T-helper 2 cell (primary cell): ENCODE measurements at places on chromosomes 7 and 10.

DNA sequence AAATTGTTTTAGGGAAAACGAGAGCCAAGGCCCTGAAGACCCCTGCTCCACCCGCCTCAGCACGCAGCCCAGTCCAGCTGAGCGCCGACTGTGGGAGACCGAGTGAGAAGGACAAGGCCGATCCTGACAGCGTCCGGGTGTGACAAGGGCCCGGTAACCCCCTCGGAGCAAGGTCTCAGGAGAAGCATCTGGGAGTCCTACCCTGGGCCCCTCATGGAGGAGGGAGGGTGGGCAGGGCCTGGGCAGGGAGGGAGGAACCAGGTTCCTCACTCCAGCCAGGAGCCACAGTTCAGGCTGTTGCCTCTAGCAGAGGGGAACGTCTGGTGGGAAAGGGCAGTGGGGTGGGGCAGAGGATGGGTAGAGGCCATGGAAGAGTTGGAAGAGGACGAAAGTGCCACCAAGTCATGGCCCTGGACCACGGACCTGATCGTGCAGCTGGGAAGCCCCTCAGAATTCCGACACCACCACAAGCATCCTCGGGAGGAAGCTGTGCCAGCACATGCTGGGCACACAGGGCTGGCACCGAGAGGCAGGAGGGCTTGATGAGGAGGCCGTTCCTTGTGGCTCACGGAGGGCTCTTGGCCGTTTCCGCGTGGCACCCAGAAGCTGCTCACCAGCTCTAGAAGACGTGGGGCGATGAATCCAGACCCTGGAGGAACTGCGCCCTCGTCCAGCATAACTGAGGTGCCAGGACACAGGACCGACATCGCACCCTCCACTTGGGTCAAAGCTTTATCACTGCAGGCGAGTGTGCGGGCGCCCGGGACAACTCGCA lies 2.2 kb upstream of the KNDC1 start:
- no peak for DNase-seq

GRCh38 chr7:121398246-121398645 lies 2.1 kb upstream of the FAM3C start:
- no peak for DNase-seq

GRCh38 chr10:16761300-16761699 lies 55.9 kb downstream of the RSU1 start:
- no peak for DNase-seq

DNA sequence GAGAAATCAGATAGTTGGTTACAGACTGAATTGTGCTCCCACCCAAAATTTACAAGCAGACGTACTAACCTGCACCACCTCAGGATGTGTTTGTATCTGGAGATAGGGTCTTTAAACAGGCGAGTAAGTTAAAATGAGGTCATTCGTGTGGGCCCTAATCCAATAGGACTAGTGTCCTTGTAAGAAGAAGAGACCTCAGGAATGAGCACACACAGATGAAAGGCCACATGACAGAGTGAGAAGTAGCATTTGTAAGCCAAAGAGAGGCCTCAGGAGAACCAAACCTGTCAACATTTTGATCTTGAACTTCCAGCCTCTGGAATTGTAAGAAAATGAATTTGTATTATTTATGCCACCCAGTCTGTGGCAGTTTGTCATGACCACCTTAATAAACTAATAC lies 149.5 kb upstream of the VWC2 start:
- no peak for DNase-seq

- DNase-seq: no peak
These were observed 6.9 kb upstream of the SFRP5 start for GRCh38 chr10:97778452-97779302.

DNA sequence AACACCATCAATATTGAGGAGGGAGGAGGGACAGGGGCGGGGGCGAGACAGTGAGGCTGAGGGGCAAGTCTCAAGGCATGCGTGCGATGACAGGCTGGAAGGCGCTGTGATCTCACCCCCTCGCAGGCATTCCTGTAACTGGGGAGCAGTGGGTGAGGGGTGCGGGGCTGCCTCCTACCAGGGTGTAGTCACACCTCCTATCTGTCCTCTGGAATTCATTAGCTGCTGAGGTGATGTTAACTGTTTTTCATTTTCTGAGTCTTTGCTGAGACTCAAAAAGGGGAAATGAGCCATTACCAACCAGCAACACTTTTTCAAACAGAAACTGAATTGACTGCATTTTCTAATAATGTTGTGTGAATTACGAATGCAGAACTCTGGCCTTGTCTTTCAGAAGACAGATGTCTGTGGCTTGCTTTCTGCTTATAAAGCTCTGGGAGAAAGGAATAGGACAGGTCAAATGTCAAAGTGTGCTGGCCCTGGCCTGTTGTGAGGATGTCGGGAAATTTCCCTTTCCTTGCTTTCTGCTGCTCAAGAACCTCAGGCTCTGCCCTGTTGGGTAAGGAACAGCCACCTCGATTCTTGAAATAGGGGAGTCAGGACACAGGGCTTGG lies 23.7 kb upstream of the CDH23 start:
- DNase-seq: no peak

GRCh38 chr7:36663481-36663880 lies 60.8 kb downstream of the AOAH start:
- no peak for DNase-seq

GRCh38 chr7:149680331-149681025 lies 92.9 kb downstream of the ZNF467 start:
- no peak for DNase-seq

GRCh38 chr7:30469303-30469702 lies 9.3 kb downstream of the NOD1 start:
- DNase-seq: no peak

DNA sequence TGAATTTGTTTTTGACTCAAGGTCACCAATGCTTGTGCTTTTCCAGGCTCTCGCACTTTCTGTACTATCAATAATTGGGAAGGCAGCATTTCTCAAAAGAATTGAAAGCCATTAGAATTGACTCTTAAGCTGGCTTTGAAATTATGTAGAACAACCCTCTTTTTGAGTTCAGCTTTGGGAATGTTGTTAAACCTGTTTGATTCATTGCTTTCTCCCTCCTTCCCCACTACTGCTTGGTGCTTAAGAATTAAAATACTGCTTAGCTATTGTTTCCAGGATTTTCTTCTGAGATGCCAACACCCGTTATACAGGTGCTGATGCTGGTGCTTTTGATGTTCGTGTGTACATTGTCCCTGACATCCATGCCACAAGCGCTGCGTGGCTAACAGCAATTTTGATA lies 15.5 kb upstream of the FZD8 start:
- no peak for DNase-seq

DNA sequence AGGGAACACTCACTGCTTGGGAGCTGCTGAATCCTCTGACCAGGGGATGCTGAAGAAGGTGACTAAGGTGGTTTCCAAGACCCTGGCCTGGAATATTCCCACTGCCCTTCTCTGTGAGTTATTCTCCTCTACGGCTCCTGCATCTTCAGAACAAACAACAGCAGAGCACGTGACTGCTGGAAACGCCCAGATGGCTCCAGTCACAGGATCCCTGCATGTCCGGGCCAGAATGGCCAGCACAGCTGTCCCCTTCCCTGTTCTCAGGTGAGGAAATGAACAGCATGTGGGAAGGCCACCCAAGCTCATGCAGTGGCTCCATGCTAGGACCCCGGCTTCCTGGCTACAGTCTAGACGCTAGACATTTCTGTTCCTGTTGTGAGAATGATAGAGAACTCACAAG lies 43.1 kb downstream of the GHRHR start:
- no peak for DNase-seq

- no peak for DNase-seq
These were observed 459 bp upstream of the FEZF1 start for GRCh38 chr7:122304996-122305421.

DNA sequence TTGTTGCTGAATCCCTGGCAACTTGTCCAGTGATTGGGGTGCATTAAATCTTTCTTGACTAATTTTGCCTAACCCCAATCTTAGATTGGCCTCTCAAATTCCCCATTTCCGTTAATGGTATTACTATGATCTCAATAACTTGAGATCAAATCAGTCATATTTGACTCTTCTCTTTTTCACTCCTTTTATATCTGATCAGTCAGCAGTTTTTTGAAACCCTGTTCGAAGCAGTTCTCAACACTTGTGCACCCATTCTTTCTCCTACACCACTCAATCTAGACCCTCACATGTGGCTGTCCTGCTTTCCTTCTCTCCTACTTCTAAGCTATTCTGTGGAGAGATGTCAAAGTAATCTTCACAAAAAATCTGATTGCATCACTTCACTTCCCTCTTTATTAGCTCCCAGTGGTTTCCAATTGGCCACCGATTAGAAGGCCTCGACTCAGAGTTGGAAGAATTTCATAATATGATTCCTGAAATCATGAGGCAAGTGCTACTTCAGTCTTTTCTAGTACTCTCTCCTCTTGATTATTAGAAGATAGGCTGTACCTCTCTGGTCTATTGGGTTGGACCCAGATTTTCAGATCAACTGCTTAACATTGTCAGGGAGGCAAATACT lies 128.9 kb downstream of the ZNF365 start:
- DNase-seq: no peak

DNA sequence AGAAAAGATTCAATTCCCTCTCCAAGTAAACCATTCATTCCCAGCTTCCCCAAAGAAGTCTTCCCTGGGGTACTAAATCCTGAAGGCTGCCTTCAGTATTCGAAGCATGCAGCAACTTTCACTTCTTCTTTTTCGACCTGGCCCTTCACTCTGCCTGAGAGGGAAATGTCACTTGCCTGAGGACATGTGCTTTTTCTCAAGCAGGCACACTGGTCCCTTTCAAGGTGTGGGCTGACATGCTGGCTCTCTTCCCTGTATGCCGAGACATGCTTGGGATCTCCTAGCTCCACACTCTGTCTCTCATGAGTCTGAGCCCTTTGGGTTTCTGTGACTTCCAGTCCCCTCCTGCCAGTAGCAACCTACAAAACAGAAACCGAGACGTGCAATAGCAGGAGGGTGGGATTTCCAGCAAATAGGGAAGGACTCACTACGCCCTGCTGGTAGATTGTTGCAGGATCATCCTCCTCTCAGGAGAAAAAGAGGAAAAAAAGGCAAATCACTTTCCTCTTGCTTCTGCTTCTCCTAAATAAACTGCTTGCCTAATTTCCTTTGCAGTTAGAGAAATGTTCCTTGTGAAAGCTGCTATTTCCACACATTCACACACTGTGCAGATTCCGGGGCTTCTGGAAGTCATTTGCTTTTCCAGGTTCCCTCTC lies 33.5 kb downstream of the FIGNL1 start:
- DNase-seq: no peak

- no peak for DNase-seq
These were observed 211.6 kb upstream of the NRP1 start for GRCh38 chr10:33546031-33546430.

DNA sequence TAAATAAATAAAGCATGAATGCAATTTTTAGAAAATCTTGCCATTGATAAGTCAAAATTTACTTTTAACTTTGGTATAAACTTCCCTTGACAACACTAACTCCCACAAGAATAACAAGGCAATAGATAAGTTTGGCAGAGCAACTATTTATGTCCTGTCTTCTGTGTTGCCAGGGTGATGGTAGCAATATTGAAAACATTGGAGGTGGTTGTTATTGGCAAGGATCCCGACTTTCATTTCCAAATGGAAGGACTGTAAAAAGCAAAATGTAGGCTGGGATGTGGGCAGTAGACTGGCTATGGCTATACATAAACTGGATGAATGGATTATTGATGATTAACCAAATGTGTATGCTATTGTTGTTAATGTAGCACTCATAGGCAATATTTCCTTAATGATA lies 134.9 kb upstream of the CACNA2D1 start:
- DNase-seq: no peak

DNA sequence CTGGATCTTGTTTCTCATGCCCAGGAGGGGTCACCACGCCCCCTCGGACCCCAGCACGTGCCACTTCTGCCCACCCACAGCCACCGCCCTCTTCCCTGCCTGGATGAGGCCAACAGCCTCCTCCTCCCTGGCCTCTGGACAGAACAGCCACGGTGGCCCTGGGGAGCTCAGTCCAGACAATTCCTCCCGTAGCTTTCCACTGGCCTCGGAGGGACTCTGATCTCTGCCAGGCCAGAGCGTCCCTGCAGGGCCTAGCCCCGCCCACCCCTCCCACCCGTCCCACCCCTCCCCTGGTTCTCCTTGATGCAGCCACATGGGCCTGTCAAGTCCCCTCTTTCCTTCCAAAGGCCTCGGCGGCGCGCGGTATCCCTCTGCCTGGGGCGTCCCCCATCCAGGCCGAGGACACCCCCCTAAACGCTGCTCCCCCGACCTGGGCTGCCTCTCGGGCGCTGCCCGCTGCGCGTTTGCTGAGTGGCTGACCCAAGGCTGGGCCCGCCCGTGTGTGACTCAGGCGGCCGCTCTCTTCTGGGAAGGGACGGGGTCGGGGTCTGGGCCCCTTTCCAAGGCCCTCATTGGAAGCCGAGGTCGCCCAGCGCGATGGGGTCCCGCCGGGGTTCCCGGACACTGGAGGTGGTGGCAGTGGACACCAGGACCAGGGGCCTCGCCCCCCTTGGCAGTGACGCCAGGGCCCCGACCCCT lies 557 bp downstream of the TMEM120A start:
- DNase-seq: no peak

DNA sequence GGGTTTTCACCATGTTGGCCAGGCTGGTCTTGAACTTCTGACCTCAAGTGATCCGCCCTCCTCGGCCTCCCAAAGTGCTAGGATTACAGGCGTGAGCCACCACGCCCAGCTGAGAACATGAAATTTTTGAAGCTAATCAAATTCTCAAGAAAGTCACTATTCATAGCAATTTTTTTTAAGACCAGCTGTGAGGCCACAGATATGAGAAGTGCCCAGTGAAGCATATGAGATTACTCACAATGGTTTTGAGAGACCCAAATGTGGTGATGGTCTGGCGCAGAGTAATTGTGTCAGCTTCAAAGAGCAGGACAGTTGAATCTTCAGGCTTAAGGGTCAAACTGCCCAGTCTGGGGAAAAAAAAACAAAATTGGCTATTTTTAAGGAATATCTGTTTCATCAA lies 16.2 kb downstream of the NCOA4 start:
- no peak for DNase-seq

DNA sequence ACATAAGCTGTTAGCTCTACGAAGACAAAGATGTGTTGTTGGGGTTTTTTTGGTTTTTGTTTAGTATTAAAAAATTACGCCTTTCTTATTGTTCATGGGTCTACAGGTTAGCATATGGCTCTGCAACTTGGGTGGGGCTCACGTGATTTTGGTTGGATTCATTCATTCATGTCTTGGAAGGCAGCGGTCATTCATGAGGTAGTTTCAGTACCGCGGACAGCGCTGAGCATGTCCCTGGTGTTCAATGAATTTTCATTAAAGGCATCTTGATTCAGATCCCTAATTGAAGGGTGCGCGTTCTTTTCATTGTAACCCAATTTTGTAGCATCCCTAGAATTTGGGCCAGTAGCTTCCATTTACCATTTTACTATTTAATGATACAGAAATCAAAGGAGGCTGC lies 42.9 kb upstream of the TCERG1L start:
- no peak for DNase-seq

DNA sequence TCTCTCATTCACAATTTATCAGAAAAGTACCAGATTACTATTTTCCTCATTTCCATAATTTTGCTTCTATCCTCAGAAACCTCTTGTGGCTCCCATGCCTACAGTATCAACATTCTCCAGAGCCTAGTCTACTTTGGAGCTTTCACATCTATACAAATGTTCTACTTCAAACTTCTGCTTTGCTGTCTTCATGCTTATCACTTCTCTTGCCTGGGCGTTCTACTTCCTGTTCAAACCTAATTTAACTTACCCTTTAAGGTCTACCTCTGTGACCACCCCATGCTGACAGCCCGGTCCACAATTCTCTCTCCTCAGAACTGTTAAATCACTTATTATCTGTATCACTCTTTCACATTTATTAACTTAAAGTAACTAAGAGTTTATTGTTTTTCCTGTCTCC lies 6.1 kb upstream of the PTPN12 start:
- DNase-seq: no peak
